ENCODE measurements at places on chromosomes 2 and 18. TPM values are rescaled to one million over a fixed set of nuclear protein-coding genes. Genes with fewer than 3 reads are reported as not detected.

The IMPACT gene
- total RNA-seq: 50.6 TPM

The DBI gene
- total RNA-seq: 186 TPM

The FAP gene
- total RNA-seq: not detected

The NETO1 gene
- 19.3 TPM for total RNA-seq

The GPR35 gene
- not detected for total RNA-seq

The PROKR1 gene
- 3.9 TPM for total RNA-seq

The MTIF2 gene
- 34.5 TPM for total RNA-seq

The TCF7L1 gene
- 110 TPM for total RNA-seq

The DUSP2 gene
- total RNA-seq: 10.1 TPM

The TTR gene
- not detected for total RNA-seq

The RUFY4 gene
- not detected for total RNA-seq

The RAX gene
- total RNA-seq: 0.52 TPM

The PLEKHA3 gene
- 22.3 TPM for total RNA-seq

The VAMP8 gene
- 34.4 TPM for total RNA-seq

The STPG4 gene
- 0.28 TPM for total RNA-seq

The DYTN gene
- not detected for total RNA-seq

The ITPRIPL1 gene
- total RNA-seq: 16.1 TPM

The SPP2 gene
- total RNA-seq: not detected

The STARD6 gene
- total RNA-seq: not detected

The GREB1L gene
- 0.31 TPM for total RNA-seq

The BOLL gene
- not detected for total RNA-seq

The AQP12A gene
- not detected for total RNA-seq

The GKN2 gene
- total RNA-seq: not detected

The VSNL1 gene
- total RNA-seq: 108 TPM

The DNAH7 gene
- total RNA-seq: 0.07 TPM

The UBXN2A gene
- 20.4 TPM for total RNA-seq

The SOWAHC gene
- total RNA-seq: 17.8 TPM

The LAMA3 gene
- 5.0 TPM for total RNA-seq

The OXER1 gene
- 1.3 TPM for total RNA-seq

The ADD2 gene
- total RNA-seq: 170 TPM

The FNDC4 gene
- 14.7 TPM for total RNA-seq

The SERPINB2 gene
- total RNA-seq: not detected

The MERTK gene
- total RNA-seq: 6.1 TPM

The LGALSL gene
- 29.2 TPM for total RNA-seq

The EGR4 gene
- not detected for total RNA-seq

The SLC19A3 gene
- total RNA-seq: 5.9 TPM

The NGEF gene
- total RNA-seq: 3.2 TPM

The SULT1C2 gene
- 1.9 TPM for total RNA-seq

The FAM110C gene
- 13.2 TPM for total RNA-seq

The RAPGEF4 gene
- total RNA-seq: 1.4 TPM

The SAG gene
- total RNA-seq: not detected

The CDCA7 gene
- total RNA-seq: 75.7 TPM

The KCNJ3 gene
- 0.50 TPM for total RNA-seq
